ENCODE measurements at places on chromosomes 7 and 10. TPM values are rescaled to one million over a fixed set of nuclear protein-coding genes. Genes with fewer than 3 reads are reported as not detected.

DNA sequence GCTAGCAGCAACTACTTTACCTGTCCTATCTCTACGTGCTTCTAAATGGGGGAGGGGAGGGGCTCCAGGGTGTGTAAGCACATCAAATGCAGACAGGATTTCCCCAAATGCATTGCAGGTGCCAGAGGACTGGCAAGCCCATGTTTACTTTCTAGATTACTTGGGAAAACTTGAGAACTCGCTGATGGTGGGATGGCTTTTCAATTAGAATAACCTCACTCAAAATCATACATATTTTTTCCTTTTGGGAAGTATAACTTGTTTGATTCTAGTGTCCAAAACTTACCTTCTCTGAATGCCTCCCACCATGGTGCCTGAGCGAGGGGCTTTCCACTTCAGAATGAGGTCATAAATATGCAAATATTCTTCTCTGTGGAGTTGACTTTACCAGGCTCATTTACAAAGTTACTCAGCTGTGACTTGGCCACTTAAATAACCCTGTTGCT, 191.3 kb upstream of the RHOBTB1 start:
- no peak for DNase-seq

Gene ASNS
- total RNA-seq = 154 TPM

DNA sequence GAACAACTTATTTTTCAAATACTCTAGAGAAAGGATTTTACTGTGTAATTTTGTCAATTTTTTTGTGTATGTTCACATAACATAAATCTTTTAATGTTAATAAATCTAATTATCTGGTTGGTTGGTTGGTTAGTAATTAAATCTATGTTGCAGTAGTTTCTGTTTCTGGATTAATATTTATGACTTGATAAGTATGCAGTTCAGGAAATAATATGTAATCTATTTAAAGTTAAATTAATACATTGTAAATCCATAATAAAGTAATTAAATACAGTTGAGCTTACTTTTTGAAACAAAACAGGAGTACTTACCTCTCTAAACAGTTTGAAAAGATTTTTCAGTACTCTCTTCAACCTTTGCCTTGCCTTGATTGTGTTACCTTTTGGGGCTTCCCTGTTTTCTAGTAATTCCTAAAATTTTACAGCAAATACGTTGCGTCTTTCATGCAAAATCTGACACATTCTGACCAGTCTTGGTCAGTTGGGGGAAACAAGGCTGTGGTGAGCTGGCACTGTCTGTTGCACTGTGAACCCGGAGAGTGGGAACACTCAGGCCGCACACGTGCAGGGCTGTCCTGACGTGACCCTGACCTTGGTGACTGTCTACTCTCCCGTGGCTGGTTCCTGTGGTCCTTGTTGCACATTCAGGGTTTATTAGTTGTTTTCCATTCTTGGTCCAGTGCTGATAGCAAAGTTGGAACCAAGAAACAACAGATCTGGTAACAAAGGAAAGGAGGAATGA, 45.6 kb upstream of the FGL2 start:
- DNase-seq = no peak

GRCh38 chr7:124843336-124843735, 77.7 kb upstream of the GPR37 start:
- DNase-seq = no peak

- peak; percentile 89 for DNase-seq
Measured at GRCh38 chr7:140653319-140654108, 12.9 kb upstream of the DENND2A start.

- DNase-seq = peak; percentile 77
Measured at GRCh38 chr7:93902777-93903423, 3.5 kb upstream of the GNGT1 start.

- DNase-seq = no peak
Measured at GRCh38 chr10:116014871-116015582, 258.0 kb downstream of the GFRA1 start.

- DNase-seq = peak; percentile 7
Measured at GRCh38 chr7:29375641-29376562, 181.3 kb downstream of the CHN2 start.

Gene UTF1
- not detected for total RNA-seq

Gene FXYD4
- not detected for total RNA-seq
